ENCODE measurements at places on chromosomes 7 and 10.
A peak's percentile ranks its signal among the peaks of the same experiment; 100 is the strongest.

DNA sequence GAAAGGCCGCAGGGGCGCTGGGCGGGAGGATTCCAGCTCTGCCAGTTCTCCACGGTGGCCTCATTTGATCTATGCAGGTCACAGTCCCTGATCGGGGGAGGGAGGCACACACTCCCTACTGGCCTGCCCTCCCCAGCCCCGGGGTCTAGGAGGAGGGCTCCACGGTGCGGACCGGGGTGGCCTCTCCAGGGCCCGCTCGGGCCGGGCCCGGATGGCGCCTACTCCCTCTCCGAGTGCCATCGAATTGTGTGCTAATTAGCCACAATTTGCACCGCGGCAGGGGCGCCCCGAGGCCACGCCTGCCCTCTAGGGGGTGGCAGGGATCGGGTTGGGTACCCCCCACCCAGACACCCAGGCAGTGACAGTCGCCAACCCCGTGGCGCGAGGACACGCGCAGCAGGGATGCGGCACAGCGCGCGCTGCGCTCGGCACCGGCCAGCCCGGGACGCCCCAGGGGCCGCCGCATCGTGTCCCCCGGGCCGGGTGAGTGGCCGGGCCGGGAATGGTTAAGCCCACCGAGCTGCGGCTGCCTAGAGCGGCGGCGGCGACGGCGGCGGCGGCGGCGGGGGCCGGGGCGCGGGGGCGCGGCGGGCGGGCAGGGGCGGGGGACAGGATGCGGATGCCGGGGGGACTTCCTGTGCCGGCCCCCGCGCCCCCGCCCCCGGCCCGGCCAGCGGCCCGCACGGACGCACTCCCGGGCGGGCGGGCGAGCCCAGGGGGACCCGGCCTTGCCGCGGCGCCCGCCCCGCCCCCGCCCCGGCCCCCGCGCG, at the start of gene ZNF853:
TSS of gene ZNF853 (plus strand) at position 658 of the 770 bp plus-strand sequence. CDS start 565 bp downstream, outside the sequence.
- no peak for DNase-seq

DNA sequence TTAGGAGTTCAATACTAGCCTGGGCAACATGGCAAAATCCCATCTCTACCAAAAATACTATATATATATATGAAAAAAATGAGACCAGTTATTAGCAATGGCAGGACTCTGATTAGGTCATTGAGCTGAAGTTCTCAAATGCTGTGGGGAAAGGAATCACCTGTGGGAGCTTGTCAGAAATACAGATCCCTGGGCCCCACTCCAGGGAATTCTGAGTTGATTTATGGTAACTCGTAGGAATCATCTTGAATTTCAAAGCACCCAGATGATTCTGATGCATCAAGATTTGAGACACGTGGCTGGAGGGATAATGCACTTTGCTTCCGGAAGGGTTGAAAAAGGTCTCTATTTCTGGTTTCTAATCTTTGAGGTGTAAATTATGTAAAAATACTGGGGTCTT, 1.0 kb upstream of the ANKRD1 start:
- DNase-seq: peak; percentile 52

- DNase-seq: no peak
Observed at GRCh38 chr7:8177109-8177933, 84.6 kb downstream of the ICA1 start.

DNA sequence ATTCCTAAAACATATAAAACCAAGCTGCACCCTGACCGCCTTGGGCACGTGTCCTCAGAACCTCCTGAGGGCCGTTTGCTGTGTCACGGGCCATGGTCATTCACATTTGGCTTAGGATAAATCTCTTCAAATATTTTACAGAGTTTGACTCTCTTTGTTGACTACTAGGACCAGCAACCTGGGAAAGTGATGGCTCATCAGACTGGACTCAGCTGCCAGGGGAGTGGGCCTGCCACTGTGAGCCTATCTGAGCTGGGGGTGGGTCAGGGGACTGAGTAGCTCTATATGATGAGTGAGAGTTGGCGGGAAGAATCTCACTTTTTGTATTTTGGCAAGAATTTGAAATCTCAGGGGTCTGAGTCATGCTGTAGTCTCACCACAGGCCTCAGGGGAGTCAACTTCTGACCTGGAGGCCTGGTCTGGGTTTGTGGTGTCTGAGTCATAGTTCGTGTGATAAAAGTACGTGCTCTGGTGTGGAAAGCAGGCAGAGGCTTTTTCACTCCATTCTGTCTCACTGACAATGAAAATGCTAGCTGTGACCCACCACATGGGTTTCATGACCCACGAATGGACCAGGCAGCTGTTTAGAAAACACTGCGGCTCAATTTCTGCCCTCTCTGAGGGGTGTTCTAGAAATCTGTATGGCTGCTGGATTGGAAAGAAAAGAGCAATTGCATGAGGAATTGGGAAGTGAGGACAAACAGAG, 4.2 kb upstream of the UPP1 start:
- DNase-seq: peak; percentile 100
